ENCODE measurements at places on chromosomes 2 and 18.

- no peak for DNase-seq
Measured at GRCh38 chr2:121234144-121234543, 50.9 kb downstream of the TFCP2L1 start.

- no peak for DNase-seq
Measured at GRCh38 chr2:154681741-154682140, 16.8 kb upstream of the KCNJ3 start.

GRCh38 chr2:223591596-223591995, 10.6 kb downstream of the SCG2 start:
- no peak for DNase-seq

DNA sequence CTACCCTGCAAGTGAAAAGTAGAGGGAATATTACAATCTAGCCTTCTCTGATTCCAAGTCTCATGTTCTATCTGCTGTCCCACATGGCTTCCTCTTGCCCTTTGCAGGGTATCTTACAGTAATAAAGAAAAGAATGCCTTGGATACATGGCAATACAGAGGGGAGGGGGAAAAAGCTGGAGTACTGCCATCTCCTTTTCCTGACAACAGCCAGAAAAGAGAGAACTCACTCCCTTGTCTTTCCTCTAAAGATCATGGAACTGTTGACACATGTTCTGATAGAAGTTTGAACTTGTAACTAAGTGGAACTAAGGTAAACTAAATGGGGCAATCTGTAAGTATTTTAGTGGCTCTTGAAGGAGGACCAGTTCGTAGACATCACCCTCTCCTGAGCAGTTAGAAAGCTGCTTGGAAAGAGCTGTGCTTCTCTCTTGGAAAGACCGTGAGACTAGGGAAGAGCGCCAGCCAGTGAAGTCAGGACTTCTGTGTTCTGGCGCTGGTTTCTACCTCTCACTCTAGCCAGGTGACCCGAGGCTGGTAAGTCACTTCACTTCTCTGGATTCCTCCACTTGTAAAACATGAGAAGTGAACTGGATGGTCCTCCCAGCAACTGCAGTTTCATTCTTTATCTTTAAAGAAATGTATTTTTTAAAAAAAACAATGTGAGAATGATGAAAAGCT, 242.3 kb upstream of the FOSL2 start:
- DNase-seq: no peak

DNA sequence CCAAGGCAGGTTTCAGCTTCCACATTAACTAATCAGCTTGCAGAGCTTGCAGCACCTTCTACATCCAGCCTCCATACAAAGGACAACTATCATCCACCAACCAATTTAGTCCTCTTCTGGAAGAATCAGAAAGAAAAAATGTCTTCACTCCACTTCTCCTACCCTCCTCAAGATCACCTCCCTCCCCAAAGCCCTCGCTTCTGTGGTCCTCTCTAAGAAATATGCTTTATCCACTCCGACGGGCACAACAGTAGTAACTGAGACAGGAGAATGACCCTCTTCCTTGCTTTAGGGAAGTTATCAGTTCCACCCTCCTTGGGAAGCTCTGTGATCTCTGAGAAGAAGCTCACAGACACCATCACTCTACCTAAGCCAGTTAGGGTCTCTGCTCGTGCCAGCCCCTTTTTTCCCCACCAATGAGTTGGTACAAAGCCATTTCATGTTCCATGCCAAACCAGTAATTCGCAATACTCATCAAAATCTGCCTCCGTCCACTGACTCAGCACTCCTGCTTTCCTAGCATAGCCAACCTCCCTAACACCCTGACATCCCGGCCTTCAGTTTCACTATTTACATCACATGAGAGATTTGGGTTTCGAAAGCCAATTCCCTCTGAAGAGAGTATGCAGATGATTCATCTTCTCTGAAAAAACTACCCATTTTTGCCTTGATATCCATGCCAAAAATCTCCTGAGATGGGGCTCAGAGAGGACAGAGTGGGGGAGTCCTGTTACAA, 114.1 kb upstream of the PKDCC start:
- peak; percentile 94 for DNase-seq

GRCh38 chr2:144084114-144084661, 435.7 kb downstream of the ZEB2 start:
- peak; percentile 43 for DNase-seq
